ENCODE measurements at places on chromosomes 7 and 10.
A peak's percentile ranks its signal among the peaks of the same experiment; 100 is the strongest.

GRCh38 chr10:114043532-114044246, at the start of gene ADRB1:
TSS of gene ADRB1 (plus strand) at chr10:114043866. CDS start at chr10:114044133, 267 bp downstream.
- peak; percentile 28 for DNase-seq

DNA sequence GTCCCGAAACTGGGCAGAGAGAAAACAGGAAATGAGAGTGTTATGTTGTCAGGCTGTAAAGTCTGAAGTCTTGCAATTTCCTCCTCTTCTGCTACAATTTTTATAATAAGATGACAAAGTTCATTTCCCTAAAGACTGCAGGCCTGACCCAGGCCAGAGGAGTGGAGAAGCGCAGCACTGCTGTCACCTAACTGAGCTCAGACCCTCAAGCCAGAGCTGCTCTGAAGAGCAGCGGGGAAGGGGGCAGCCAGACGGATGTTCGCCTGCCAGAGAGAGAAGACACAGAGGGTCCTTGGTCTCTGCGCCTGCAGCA, 12.6 kb upstream of the AOAH start:
- DNase-seq, result no peak

DNA sequence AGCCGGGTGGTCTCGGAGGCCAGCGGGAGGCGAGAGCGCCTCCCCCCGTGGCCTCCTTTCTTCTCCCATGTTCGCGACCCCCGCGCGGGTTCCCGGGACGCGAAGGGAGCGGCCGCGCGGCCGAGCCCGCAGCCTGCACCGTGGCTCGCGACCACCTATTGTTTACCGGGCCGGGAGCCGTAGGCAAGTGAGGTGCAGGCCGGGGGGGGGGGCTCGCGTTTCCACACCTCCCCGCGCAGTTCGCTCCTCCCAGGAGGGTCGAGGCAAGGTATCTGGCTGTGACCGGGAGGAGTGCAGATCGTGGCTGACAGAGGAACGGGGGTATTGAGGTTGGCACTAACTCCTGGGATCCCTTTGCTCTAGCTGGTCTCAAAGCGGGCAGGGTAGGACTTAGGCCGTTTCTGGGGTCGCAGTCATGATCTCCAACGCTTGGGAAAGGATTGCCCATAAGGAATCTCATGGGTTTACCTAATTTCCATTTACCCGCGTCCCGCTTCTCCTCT, 734 bp downstream of the PTPN12 start:
- peak; percentile 32 for DNase-seq

- DNase-seq, result peak; percentile 27
These were observed 10.0 kb upstream of the CHCHD1 start for GRCh38 chr10:73771722-73772280.

GRCh38 chr7:158013085-158013668, 574.4 kb downstream of the PTPRN2 start:
- DNase-seq, result no peak

DNA sequence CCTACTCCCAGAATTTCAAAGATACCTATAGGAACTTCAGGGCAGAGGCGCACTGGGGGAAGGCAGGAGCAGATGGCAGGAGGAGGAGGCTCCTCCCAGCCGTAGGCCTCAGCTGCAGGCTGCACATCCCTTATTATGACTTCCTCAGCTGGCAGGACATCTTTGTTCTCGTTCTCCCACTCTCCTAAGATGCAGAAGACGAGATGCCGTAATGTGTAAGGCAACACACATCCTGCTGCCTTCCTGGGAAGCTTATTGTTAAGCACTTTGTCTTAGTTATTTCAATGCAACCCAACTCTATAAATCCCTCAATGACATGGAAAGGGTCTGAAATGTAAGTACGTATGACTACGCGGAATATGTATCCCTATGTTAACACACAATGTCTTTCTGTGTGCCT, 599.8 kb upstream of the MGMT start:
- DNase-seq, result no peak

- DNase-seq, result no peak
These were observed 88.4 kb downstream of the SH3PXD2A start for GRCh38 chr10:103766751-103767505.
